ENCODE measurements at places on chromosomes 7 and 10. TPM values are rescaled to one million over a fixed set of nuclear protein-coding genes. Genes with fewer than 3 reads are reported as not detected.

The TET1 gene
- polyA plus RNA-seq: 0.45 TPM

The PRPS1L1 gene
- polyA plus RNA-seq: not detected

The GRM3 gene
- polyA plus RNA-seq: not detected

The TFR2 gene
- 2.5 TPM for polyA plus RNA-seq

The PRSS1 gene
- polyA plus RNA-seq: not detected
